ENCODE measurements at places on chromosomes 2 and 18.

DNA sequence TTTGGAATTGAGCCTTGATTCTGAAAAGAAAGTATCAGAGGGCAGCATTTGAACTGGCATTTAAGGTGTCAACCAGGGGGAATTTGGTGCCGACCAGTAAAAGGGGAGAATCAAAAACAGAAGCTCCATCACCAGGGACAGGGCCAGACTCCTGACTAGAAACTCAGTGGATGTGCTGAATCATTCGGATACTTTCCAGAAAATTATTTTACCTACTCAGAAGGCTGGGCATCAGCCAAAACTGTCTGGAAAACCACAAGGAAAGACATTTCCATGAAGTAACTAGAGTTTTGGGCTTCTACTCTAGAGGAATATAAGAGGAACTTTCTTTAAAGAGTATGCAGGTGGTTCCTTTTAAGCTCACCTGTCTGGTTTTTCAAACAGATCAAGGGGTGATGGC, 756.6 kb downstream of the RNF144A start:
- DNase-seq, result no peak

GRCh38 chr18:30908381-30908780, 134.2 kb downstream of the DSC3 start:
- DNase-seq, result no peak

DNA sequence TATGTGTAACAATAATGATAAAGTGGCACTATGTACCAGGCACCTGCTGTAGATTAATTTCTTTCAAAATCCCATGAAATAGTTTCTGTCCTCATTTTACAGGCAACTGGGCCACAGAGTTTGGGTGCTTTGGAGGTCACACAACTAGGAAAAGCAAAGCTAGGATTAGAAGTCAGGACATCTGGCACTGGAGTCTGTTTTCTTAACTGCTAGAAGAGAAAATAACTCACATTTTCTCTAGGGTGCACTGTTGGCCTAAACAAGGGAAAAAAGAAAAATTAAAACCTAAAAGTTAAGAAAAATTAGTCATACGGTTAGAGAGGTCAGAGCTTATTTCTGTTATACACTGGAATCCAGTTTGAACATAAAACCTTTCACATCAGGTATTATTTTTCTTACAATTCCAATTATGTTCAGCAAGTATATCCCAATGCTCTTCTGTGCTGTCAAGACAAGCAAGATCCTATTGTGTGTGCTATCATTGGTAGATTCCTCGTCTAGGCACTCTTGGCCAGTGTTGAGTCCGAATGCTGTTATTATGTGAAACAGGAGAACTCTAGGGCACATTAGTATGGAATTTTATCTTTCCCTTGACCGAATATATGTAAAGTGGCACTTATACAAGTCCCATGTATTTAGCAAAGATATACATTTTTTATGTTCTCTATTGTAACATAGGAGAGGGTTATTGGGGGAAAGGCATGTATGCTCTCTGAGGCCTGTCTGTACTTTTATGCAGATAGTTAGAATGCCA, 1.5 kb upstream of the OSGEPL1 start:
- DNase-seq, result no peak

- no peak for DNase-seq
These were observed 90.5 kb upstream of the CDCA7 start for GRCh38 chr2:173264151-173264550.

DNA sequence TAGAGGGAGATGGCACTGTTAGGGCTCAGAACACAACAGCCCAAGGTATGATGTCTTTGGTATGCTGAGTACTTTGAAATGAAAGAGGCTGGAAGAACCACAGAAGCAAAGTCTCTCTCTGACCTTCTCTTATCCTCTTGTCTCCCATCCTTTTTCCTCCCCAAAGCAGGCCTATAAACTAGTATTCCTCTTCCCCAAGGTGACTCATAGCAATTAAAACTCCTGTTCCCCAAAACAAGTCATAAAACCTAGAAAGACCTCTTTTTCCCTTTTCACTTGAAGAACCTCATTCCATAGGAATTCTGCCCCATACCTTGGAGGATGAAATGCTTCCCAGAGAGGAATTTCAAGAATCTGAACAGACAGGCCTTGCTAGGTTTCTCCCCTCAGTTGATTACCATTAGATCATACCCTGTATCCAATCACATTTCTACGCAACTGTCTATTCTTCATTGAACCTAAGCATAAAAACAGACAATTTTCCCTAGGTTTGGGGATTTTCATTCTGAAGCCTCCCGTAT, 25.7 kb downstream of the MDH1 start:
- DNase-seq, result no peak

- DNase-seq, result no peak
These were observed 1489.7 kb downstream of the LRP1B start for GRCh38 chr2:140641163-140641562.

DNA sequence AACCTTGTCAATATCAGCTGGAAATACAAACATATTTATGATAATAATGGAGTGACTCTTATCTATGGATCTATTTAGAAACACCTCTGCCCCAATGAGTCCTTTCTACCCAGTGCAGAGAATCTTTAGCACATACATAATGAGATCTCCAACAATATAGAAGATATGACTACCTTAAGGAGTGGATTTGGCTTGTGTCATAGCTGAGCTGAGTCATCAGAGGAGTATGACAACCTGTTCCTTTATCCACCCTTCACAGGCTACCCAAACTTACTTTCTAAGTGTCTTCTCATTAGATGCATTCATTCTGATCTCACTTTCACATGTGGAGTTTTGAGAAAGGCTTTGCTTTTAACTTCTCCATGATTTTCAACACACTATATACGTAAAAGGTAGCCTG, 1218.9 kb downstream of the DSC3 start:
- DNase-seq, result no peak

DNA sequence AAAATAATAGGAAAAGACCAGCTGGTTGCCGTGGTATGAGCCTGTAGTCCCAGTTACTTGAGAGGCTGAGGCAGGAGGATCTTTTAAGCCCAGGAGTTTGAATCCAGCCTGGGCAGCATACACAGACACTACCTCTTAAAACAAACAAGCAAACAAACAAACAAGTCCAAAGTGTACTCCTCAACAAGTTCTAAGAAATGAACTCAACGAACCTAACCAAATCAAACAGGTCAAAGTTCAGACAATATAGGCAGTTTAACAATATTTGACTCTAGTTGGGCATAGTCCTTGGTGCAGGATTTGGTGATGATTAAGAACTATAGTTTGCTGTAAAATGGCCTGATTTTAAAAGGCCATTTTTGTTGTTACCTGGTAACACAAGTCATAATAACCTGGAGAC, 41.9 kb upstream of the RHOB start:
- no peak for DNase-seq

DNA sequence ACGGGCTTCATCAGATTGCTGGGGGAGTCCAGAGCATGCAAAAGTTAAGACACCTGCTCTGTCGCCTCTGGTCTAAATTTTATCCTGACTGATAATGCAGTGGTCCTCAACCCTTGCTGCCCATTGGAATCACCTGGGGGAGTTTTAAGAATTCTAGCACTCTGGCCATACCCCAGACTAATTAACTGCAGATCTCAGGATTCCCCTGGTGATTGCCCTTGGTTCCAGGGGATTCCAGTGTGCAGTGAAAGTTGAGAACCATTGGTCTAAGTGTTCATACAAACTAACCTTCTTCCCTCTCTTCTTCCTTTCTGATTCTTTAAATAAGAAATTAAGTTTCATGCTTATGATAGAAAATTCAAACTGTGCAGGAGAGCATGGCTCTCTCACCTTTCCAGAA, 105.7 kb upstream of the MGAT5 start:
- DNase-seq, result no peak

DNA sequence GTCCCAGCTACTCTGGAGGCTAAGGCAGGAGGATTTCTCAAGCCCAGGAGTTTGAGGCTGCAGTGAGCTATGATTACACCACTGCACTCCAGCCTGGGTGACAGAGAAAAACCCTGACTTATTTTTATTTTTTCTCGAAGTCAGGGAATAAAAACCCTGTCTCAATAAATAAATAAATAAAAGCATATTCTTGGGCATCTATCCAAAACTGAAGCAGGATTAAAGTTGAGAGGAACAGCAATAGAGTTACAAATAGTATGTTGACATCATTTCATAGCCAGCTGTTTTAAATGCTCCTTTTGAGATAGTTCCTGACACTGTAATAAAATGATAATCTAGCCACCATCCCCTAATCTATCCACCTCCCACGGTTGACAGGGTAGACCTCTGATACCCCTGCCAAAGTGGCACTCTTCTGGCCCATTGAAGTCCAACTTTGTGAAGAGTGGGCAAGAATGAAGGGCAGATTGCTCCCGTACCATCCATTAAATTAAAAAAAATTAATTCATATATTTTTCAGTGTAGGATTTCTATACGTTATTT, 42.3 kb upstream of the LPIN2 start:
- DNase-seq, result no peak

DNA sequence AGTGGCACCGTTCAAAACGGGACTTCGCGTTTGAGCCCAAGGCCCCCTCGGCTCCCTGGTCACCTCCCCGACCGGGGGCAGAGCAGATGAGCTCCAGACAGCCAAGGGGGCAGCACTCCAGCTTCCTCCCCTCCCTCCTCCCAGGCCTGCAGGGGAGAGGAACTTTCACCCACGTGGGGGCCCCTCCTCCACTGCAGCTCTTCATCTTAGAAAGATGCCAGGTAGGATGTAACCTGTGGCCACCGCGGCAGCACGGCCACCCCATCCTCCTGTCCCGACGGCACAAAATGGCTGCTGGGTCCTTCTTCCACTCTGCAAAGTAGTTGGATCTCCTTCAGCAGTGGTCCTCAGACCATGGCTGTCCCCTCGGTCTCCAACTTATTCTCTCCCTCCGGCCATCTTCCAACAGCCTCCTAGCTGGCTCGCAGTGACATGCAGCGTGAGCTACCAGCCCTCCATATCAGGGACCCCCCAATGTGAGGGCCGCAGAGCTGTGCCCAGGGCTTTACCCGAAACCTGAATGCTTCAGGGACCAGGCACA, 94.5 kb upstream of the ID2 start:
- DNase-seq, result no peak

- no peak for DNase-seq
These were observed at the start of gene ASB18 for GRCh38 chr2:236264256-236264655. ASB18 (minus strand) TSS chr2:236264406; CDS start chr2:236264345, 61 bp downstream.

GRCh38 chr2:76579911-76580310, 869.2 kb upstream of the GCFC2 start:
- no peak for DNase-seq

- DNase-seq, result no peak
These were observed 77.4 kb downstream of the HDAC4 start for GRCh38 chr2:239323447-239323846.

GRCh38 chr18:313931-314330, 46.1 kb upstream of the THOC1 start:
- no peak for DNase-seq

DNA sequence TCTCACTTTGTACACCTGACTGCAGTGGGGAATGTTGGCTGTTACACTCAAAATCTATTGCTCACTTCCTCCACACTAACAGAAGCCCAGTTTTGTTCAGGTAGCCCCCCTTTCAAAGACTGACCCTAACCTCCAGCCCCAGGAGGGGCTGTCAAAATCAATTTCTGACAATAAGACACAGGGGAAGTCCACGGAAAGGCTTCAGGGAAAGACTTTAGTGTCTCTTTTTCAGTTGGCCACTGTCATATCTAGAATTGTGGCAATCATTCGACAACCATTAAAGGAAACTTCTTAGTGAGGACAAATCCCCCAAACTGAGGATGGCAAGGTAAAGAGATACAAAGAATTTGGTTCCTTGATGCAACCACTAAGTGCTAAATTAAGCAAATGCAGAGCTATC, 59.0 kb downstream of the BARD1 start:
- no peak for DNase-seq

- DNase-seq, result no peak
These were observed 84.6 kb upstream of the GYPC start for GRCh38 chr2:126571403-126571802.
